Suppressor macrophage treated with lipopolysaccharide for 4 hours (primary cell): ENCODE measurements at places on chromosomes 12 and 14.

DNA sequence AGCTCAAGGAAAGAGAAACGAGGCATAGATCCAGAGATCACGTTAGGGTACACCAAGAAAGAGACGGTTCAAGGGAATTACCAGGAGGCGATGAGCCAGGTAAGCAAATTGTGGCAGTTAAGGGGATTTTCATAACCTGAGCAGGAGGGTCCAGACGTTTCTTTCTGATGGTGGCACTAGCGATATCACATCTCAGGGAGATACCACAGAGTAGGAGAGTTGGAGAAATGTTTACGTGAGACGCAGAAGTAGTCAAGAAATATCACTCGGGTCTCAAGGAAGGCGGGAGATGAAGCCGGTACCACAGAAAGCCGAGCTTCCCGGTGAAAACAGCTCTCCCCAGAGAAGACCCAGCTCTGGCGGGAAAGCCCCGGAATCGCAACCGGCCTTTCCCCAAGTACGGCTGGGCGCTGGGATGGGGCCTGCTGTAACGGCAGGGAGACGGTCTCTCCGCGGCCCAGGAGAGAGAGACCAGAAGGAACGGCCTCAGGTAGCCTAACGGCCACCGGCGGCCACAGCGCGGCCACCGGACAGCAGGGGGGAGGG lies 485 bp downstream of the SENP1 start:
- DNase-seq = peak; percentile 46

GRCh38 chr12:88325076-88325815 lies 183.1 kb downstream of the TMTC3 start:
- DNase-seq = no peak

DNA sequence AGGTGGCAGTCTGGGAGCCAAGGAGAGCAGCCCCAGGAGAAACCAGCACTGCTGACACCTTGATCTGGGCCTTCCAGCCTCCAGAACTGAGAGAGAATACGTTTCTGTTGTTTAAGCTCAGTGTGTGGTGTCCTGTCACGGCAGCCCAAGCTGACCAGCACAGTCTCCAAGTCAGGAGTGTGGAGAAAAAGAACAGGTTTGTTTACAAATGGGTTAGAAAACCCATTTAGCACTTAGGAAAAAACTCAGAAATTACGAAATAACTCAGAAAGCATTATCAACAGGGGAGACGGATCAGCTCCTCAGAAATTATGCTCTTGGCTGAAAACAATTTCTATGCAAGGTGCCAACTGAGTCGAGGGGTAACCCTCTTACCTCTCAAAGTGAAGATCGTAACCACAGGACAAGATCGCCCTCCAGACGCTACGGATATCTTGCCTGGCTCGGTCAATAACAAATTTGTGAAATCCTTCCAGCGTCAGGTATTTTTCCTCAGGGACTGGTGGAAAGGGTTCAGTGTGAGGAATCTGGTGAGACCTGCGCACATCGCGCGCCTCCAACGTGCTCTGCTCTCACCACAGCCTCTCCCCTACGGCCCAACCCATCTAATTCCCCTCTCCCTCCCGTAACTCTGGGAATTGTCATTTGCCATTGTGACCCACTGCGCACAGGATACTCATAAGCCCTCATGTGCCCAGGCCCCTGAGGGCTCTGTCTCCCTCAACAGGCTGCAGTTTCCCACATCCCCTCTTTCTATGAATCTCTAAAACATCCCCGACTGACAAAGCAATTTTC lies 50.2 kb downstream of the TRAFD1 start:
- no peak for DNase-seq

DNA sequence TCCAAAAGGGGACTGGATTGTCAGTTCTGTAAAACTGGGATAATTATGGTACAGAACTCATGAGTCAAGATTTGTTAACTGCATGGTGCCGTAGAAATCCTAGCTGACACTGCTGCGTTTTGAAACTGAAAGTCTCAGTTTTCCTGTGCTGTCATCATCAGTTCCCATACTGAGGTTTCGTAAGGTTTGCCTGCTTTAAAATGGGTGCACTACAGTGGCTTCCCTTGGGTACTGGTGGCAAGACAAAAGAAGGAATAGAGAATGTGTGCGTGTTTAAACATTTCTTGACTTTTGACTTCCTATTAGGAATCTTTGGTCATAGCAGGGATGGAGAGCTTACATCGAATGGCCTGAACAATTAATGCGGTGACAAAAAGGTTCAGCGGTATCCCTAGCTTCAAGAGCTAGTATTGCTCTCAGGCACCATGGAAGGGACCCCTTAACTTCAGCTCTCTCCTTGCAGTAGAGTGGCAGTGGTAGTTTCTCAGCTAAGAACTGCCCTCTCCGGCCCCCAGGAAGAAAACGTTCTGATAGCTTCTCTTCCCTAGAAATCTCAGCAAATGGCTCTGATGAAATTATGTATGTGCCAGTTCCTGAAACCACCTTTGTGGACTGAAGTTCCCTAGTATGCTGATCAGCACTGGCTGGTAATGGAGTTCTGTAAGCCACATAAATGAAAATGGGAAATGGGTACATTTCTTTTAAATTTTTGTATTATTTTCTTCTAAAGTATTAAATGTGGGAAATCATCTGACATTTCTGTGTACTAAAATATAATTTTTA lies 28.9 kb downstream of the ANO6 start:
- DNase-seq = peak; percentile 94

DNA sequence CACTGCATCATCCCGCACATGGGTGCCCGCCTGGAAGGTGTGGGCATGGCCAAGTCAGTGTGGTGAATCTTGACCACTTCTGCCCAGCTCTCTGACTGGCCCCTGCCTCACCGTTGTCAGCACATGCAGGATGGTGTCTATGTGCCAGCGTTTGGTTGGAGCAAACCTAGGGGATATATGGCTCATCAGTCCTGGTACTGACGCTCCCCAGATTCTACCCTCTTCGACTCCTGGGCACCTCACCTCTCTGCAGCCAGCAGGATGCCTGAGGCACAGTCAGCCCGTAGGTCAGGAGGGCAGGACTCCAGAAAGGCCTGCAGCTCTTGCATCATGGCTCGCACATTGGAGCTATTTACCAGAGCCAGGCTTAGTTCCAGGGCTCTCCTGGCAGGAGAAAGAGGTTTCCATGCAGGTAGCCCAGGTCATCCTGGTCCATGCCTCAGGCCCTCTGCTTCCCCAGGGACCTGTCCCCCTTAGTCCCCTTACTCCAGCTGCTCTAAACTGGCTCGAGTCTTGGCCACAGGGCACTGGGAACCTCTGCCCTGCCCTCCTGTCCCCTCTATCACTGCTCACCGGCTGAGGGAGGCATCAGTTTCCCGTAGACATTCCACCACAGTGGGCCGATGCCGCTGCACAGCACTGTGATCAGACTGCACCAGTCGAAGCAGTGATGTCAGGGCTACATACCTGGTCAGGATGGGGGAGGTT lies 4.0 kb downstream of the AP1G2 start:
- no peak for DNase-seq

- no peak for DNase-seq
Measured at GRCh38 chr14:100868621-100869370, 34.7 kb downstream of the RTL1 start.

- DNase-seq = no peak
Measured at GRCh38 chr14:82647088-82647810, 1113.6 kb upstream of the SEL1L start.
